ENCODE measurements at places on chromosomes 5 and 9.

GRCh38 chr5:148965511-148966265 lies 97.2 kb downstream of the SH3TC2 start:
- DNase-seq: no peak

DNA sequence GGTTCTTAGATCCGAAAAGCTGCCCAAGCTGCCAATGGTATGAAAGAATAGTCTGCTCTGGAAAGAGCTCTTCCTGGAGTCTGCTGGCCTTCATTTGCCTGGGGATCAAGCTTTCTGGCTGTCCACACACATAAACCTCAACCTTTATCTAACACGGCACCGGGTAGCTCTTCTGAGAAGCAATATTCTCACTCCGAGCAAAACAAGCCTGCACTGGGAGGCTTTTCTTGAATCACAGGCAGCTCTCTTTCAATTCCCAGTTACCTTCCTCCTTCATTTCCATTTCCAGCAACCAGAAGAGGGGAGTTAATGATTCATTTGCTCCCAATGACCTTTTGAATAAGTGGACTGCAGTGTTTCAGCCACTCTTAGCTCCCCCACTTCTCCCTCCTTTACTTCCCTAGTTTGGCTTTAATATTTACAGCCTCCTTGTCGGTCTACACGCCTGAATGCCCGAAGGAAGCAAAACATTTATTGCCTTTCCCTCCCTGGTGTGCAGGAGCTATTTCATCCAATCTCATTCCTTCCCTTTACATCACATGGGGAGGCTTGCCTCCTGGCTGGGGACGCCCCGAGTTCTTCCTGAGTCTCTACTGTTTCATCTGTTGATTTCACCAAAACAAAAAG lies 187.1 kb downstream of the ARHGEF28 start:
- no peak for DNase-seq

GRCh38 chr5:57859626-57860025 lies 377.0 kb upstream of the ACTBL2 start:
- no peak for DNase-seq

DNA sequence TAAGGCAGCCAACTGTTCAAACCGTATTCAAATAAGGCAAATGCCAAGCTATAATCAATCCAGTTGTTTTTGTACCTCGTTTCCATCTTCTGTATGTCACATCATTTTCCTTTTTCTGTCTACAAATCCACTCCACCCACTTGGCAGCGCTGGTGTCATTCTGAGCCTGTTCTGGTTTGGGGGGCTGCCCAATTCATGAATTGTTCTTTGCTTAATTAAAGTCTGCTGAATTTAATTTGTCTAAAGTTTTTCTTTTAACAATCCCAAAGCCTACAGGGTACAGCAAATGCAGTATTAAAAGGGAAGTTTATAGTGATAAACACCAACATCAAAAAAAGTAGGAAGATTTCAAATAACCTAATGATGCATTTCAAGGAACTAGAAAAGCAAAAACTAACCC lies 93.3 kb downstream of the GTF3C4 start:
- DNase-seq: no peak

- DNase-seq: no peak
These were observed 466.0 kb upstream of the ARRDC3 start for GRCh38 chr5:91849069-91849468.

DNA sequence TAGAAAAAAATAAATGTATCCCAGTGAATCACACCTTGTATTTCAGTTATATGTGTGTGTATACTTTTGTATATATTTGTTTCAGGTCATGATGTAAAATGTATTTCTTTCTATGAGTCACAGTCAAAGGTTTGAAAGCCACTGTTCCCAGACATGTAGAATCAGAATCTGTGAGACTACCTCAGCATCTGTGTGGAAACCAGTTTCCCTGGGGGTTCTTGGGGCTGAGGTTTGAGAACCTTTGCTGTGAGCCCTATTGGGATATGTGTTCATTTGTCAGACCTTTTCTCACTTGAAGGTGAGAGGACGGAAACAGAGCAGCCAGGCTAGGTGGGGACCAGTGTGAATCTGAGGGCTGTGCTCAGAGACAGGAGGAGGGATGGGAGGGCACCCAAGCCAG lies 78.7 kb upstream of the SAP30L start:
- no peak for DNase-seq

DNA sequence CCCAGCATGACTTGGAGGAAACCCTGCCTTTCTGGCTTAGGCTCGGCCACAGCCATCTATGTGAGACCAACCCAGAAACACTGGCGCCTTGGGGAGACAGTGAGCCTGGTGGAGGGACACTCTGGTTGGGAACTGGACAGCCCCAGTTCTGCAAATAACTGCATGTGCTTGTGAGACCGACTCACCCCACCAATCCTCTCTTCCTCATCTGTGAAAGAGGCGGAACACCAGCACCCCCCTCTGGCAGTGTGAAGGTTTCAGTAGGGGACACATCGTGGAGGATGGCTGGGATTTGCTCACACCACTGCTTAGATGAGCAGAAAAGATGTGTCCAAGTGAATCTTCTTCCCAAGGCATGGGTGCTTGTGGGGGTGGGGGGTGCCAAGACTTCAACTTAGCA lies 43.4 kb upstream of the N4BP3 start:
- DNase-seq: peak; percentile 6

- DNase-seq: no peak
These were observed 252.4 kb upstream of the IRX1 start for GRCh38 chr5:3343211-3343610.

DNA sequence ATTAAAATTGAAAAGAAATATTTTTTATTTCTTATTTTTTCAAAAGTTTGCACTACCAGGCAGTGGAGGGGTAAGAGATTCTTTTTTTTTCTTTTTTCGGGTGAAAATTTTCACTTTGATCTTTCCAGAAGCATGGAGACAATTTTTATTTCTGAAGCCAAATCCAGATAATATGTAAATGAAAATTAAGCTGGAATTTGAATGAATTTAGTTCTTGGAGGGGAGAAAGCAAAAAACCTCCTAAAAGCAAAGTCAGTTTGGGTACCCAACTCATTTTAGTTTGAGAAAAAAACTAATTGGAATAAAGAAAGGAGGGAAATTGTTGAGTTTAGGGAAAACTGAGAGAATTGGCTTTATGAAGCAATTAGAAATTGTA lies 872 bp downstream of the ZNF618 start:
- no peak for DNase-seq

DNA sequence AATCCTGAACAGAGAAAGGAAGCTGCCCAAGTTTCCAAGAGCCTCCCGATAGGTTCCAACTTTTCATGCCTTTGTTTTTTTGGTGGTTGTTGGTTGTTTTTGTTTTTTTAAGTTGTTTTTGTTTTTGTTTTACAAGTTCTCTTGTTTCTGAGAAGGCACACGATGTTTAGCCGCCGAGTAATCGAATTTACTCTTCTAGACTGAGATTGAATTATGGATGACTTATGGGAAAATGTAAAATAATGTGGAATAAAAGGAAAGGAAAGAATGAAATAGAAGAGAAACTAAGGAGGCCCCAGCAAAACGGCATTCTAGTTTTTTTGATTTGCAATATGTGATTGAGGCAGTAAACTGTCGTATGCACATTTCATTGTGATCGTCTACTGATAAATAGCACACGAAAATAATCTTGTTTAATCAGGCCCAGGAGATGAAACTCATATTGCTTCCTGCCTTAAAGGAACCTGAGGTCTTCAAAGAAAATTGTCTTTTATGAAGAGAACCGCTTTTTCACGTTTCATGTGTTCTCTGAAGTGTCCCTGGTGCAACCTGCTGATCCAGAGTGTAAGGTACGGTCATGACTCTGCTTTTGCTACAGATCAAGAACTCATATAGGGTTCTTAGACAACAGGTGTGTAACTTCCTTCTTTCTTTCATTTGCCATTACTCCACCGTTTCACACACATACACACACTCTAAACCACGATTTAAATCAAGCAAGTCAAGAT lies 1.3 kb upstream of the GNAQ start:
- no peak for DNase-seq

DNA sequence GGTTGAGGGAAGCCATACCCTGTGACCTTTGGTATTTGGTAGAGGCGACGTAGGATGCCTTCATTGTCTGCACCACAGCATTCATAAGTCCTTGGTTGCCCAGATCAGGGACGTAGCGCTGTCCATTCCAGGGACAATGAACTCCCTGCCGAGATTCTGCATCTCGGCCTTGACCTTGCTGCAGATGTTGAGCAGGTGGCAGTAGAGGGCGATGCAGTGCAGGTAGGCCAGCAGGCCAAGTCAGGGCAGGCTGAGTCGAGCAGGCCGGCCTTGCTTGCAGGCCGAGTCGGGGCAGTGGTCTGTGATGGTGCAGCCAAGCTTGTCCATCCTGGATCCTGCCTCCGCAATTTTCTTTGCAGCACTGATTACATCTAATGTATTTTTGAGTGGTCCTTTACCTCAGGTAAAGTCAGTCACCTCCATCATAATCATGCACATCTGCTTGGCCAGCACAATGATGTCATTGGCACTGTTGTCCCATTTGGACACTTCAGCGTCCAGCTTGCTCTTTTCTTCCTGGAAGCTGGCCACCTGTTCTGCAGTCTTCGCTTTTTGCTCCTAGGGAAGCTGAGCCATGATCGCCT lies 93.4 kb upstream of the CCDC112 start:
- DNase-seq: no peak

GRCh38 chr9:112061152-112061740 lies 113.9 kb downstream of the SUSD1 start:
- no peak for DNase-seq

DNA sequence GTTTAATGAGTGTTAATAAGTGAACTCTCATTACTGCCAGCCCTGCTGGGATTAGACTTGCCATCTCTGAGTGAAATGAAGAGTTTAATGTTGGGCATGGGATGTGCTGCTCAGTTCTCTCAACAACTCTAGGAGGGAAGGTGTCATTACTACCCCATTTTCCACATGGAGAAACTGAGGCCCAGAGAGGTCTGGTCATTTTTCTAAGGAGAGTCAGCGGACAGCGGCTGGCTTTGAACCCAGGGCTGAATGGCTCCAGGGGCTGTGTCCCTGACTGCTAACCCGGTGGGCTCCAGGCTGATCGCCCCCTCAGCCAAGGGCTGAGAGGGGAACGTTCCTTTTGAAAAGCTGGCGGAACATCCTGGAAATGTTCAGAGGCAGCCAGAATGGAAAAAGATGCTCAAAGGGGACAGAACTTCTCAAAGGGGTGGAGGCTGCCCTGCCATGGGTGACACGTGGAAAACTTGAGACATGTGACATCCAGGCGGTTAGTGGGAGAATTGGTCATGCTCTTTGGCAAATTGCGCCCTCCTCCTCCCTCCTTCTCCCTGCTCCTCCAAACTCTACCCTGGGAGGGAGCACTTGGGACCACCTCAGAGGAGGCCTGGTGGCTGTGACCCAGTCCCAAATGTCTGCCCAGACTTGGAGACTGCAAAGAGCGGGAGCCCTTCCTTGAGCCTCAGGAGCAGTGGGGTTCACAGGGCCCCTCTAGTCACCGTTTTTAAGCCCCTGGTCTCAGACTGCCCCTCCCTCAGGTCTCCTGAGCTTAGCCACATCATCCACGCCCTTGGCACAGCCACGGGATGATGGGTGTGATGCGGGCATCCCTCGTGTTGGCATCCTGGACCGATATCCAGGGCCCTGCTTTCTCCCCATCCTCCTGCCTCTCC lies 28.7 kb downstream of the DNM1 start:
- no peak for DNase-seq

DNA sequence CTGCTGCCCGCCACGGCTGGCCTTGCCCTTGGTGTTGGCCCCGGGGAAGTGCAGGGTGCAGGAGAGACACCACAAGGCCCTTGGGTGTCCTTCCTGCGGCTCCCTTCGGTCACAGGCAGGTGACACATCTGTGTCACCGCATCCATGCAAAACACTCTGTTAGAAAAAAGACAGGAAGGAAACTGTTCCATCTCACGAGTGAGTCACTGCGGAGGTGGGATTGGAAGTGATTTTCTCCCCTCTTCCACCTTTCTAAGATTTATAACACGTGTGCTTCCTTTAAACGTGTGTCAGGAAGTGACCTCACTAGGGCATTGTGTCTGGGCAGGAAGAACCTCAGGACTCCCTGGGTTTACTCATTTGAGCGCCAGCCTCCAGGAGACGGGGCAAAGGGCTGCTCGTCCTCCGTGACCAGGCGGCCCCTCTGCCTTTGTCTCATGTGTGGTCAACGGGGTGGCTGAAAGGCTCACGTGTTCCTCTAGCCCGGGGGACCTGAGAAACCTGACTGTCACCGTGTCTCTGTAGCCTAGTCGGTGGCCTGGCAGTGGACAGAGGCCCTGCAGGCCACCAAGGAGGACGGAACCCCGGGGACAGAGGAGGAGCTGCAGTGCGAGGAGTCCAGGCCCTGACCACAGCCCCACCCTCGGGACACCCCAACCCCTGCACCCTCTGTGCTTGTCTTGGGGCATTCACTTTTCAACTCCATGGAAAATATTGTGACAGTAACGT lies 4.9 kb upstream of the LCN1 start:
- DNase-seq: no peak

DNA sequence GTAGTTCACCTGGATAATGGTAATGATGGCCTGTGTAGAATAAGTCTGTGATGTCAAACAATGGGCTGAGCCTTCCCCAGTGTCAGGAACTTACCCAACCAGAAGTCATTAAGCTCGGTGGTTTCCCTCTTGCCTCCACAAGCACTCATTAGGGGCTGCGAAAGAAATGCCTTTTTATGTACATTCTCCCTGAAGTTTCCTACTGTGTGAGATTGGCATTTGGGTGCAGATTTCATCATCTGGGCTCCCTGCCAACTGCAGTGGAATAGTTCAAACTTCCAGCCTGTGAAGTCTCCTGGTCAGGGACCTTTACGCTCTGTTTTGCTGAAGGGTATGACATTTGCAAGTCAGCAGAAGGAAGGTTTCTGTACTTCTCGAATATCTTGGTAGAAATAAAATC lies 41.6 kb upstream of the TMEM215 start:
- DNase-seq: no peak

DNA sequence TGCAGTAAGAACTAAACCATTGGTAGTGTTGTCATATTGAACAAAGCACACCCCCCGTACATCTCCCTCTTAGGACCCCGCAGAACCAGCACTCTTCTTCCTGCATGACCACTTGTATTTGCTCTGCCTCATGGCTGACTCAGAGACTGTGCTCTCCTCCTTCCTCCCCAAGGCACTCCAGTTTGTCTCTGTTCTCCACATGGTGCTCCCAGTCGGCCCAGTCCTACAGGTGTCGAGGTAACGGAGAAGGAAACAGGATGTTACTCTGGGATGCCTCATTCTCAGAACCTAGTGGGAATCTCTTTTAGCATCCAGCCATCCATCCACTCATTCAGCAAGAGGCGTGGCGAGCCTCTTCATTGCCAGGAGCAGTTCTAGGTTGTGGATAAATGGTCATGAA lies 97.0 kb upstream of the NIPAL4 start:
- no peak for DNase-seq

DNA sequence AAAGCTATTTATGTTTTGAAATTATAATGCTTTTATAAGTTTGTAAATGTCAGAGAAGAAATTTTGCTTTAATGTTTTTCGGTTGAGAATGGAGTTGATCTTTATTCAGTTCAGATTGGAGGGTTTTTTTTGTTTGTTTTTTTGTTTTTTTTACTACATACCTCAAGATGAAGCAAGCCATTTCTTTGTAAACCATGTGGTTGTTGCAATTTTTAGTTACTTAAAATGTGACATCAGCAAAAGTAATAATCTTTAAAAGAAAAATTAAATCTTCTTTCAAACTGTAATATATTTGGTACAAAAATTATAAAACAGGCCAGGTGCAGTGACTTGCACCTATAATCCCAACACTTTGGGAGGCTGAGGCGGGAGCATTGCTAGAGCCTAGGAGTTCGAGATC lies 102.6 kb downstream of the CDC42SE2 start:
- DNase-seq: no peak

GRCh38 chr9:36874261-36874660 lies 159.8 kb downstream of the PAX5 start:
- DNase-seq: no peak

- DNase-seq: no peak
These were observed 238.4 kb upstream of the DMRT1 start for GRCh38 chr9:603126-603525.

- no peak for DNase-seq
These were observed 248.6 kb upstream of the KLF4 start for GRCh38 chr9:107737987-107738743.

Measured in NCI-H187 (cell line).